Bronchial smooth muscle cell (primary cell): ENCODE measurements at places on chromosomes 2 and 18. TPM values are rescaled to one million over a fixed set of nuclear protein-coding genes. Genes with fewer than 3 reads are reported as not detected.

PTPRN gene
- 7.2 and 12.6 TPM in 2 replicates for total RNA-seq

CCDC141 gene
- total RNA-seq, result 0.32 TPM in 1 of 2 replicates, not detected in the other

CDH2 gene
- total RNA-seq, result 9.8 and 10.5 TPM in 2 replicates

CELF4 gene
- not detected in 2 replicates for total RNA-seq
